ENCODE measurements at places on chromosomes 4 and X.

- no peak for DNase-seq
Measured at GRCh38 chrX:18886005-18886343, 97.9 kb downstream of the PHKA2 start.

- no peak for DNase-seq
Measured at GRCh38 chr4:92382128-92382527, 78.4 kb downstream of the GRID2 start.

DNA sequence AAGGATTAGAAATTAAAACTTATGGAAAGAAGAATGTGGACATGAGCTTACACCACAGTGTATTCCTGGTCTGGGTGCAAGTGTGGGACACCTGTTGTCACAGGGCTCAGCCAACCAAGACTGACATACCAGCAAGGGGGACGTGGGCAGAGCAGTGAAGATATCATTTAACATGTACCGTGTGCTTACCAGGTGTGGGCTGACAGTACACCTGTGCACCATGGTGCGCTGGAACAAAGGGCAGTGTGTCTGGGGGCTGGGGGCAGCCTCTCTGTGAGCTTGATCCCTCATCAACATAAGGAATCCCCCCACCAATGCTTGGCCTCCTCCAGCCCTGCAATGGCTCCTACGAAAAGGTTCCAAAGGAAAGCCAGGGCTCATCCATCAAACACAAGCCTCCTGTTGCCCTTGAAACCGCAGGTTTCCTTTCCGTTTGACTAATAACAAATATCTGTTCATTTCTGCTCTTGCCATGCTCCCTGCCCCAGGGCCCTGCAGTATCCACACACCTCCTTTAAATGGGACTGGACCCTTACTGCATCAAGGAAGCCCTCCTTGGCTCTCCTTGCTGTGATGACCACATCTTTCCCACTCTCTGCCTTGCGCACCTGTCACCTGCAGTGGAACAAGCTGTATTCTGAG, 16.7 kb downstream of the EVC2 start:
- no peak for DNase-seq

GRCh38 chr4:8370835-8371595, 69.5 kb downstream of the ACOX3 start:
- DNase-seq, result no peak

GRCh38 chr4:173177232-173177631, 8.6 kb downstream of the GALNT7 start:
- no peak for DNase-seq

DNA sequence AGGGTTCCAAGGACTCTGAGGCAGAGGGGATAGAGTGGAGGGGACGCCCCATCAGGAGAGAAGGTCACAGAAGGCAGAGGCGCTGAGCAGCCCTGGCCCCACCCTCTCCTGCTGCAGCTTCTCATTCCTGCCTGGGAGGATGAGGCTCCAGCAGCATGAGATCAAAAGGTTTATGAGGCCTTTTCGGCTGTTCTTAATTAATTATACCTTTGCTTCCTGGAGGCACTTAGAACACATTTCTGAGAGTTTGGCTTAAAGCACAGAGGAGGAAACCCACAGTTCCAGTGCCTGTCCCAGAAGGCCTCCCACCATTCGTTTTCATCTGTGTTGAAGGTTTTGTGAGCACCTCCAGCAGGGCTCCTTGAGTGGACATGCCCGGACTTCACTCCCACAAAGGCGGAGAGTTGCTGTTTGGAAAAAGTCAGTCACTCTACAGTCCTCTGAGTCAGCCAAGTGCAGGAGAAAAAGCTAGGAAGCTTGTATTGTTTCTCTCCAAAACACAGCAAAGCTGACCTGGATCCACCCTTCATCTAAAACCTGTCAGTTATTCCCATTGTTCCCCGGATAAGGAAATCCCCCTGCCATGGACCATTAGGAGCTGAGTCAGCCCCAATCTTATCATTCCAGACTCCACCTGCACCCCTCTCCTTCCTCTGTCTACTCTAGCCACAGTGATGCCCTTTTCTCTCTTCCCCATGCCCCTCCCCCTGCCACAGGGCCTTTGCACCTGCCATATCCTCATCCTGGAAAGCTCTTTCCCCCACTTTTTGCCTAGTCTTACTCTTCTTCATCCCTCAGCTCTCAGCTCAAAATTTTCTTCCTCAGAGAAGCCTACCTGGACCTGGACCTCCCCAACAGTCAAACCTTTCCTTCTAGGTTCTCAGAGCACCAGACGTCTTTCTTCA, 276.8 kb downstream of the FBXW7 start:
- DNase-seq, result no peak

DNA sequence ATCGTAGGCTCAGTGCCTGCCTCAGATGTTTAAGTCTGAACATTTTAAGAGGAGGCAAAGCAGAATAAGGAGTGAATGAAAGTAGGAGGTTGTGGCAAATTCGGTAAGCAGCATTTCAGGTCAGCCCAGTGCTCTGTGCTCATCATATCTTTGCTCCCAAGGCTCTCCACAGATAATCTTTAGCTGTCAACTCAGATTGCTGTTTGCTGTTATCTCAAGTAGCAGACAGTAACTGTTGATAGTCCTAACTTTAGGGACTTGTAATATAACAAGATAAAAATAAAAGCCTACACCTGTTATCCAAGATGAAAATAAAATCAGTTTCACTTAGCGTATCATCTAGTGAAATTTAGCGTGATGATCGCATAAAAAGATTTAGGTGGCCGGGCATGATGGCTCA, 18.6 kb upstream of the CLTRN start:
- no peak for DNase-seq

GRCh38 chr4:25169446-25169845, 9.2 kb upstream of the SEPSECS start:
- DNase-seq, result no peak

DNA sequence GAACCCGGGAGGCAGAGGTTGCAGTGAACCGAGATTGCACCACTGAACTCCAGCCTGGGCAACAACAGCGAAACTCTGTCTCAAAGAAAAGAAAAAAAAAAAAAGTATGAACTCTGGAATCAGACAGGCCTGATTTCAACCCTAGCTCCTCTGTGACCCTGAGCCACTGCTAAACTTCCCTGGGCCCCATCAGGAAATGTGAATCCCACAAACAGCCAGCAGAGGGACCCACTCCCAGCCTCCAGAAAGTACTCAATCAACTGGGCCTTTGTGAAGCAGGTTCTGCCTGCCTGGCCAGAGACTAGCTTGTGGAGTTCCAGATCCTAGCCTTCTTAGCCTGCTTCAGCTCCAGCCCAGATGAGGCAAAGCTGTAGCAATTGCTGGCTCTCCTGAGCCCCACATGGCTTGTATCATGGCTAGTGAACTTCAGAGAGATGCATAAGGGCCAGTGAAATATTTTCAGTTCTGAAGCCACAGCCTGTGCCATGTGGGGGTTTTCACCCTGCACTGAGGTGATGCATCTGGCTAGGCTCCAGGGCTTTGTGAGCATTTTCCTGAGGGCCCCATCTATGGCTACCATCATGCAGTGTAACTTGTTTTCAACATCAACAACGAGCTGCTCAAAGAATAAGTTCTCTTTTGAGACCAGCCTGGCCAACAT, 7.2 kb upstream of the IDS start:
- DNase-seq, result peak; percentile 52

GRCh38 chr4:47713129-47713834, 124.6 kb downstream of the CORIN start:
- DNase-seq, result no peak

GRCh38 chr4:183773790-183774189, 114.7 kb downstream of the TRAPPC11 start:
- no peak for DNase-seq

DNA sequence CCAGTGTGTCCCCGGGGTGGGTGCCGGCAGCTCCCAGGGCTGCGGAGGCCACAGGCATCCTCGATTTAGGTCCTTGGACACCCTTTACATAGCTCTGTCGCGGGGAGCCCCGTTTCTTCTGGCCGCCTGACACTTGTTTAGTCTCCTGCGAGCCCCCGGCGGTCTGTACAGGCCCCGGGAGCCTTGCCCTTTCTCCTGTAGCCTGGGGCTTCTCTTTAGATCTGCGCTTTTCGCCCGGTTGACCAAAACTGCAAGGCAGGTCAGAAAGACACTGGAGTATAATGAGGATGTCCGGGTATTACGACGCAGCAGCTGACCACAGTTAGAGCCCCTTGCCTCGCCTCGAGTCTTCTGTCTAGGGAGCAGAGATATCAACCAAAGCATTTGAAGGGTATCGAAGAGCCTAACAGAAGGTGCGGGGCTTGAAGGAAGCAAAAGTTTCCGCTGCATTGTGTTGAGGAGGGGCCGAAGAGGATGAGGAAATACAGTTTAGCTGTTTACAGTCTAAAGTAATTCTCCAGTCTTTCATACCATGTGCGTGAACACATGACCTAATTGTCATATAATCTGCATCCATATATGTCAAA, 479 bp downstream of the BRCC3 start:
- DNase-seq, result no peak

- DNase-seq, result no peak
Measured at GRCh38 chrX:45621376-45622041, 420.8 kb upstream of the DIPK2B start.

GRCh38 chr4:100348473-100348872, 158.2 kb upstream of the DDIT4L start:
- DNase-seq, result no peak

GRCh38 chrX:110723844-110724243, 71.8 kb downstream of the CHRDL1 start:
- no peak for DNase-seq

DNA sequence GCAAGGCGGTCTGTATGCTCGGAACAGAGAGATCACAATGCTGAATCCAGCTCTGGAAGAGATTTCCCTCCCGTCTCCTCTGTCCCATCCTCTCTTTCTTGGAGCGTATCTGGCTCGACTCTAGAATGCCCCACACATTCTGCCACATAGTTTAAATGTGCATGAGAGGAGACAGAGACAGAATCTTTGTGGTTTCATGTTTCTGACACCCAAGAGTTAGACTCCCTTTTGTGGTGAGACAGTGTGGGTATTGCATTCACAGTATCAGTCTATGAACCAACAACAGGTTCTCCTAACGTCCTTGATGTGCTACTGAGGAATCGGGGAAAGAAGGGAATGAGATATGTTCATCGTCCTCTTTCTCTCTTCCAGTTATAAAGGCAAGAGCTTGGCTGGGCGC, 25.3 kb downstream of the FAM47E start:
- DNase-seq, result no peak

DNA sequence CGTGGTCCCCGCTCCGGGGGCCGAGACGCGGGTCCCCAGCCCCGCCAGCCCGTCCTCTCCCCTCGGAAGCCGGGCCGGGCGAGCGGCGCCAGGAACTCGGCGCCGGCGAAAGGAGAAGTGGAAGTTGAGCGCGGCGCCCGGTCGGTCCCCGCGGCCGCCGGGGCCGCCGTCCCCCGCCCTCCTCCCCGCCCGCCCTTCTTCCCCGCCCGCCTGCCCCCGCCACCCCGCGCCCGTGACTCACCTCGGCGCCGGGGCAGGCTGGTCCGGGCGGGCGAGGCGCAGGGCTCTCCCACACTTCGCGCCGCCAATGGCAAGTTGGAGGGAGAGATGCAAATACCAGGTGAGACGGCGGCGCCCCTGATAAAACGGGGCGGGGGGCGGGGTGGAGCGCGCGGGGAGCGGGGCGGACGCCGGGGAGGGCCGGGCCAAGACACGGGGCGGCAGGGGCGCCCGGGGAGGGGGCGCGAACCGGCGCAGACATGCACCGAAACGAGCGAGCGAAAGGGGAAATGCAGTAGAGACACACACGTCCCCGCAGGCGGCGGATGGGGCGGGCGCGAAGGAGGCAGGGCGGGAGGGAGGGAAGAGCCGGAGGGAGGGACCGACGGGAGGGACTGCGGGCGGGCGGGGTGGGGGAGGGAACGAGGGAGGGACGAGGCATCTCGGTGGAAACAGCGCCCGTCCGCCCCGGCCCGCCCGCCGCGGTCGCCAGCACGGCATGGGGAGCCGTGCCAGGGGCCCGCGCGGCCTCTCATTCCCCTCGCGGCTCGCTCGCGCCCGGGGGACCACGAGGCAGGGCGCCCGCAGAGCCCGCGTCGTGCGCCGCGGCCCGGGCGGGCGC, at the start of gene ELF4:
Gene ELF4, minus strand, starts transcription at position 119 of the 841 bp plus-strand sequence. CDS start 29,167 bp downstream, outside the sequence.
- DNase-seq, result no peak

DNA sequence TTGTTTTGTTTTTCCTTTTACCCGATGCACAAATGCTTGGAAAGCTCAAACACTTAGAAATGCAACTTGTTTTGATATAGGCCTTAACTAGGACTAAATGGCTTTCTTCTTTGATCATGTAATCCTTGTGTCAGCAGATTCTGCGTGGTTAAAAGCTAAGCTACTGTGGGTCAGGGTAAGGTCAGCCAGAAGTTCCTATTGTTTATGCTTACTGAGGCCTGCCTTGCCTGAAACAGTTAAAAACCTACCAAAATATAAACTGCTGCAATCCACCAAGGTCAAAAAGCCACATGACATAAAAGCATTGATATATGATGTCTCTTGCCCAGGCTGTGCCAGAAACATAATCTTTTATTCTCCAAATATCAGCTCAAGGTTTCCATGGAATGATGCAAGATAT, 223.4 kb downstream of the FAM47B start:
- DNase-seq, result no peak

DNA sequence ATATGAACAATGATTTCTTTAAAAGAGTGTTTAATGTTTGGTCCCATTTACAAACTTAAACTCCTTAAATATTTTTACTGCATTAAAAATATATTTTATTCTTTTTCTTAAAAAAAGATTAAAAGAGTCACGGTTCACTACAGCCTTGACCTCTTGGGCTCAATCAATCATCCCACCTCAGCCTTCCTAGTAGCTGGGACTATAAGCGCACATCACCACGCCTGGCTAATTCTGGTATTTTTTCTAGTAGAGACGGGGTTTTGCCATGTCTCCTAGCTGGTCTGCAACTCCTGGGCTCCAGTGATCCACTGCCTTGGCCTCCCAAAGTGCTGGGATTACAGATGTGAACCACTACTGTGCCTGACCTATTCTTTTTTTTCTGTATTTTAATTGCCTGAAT, 104.7 kb upstream of the TLR2 start:
- no peak for DNase-seq

GRCh38 chr4:133148690-133149363, at the start of gene PCDH10:
PCDH10 (plus strand) TSS chr4:133149294; CDS start chr4:133150141, 847 bp downstream.
- DNase-seq, result peak; percentile 86

- no peak for DNase-seq
Measured at GRCh38 chrX:136574548-136574947, 42.5 kb downstream of the VGLL1 start.

DNA sequence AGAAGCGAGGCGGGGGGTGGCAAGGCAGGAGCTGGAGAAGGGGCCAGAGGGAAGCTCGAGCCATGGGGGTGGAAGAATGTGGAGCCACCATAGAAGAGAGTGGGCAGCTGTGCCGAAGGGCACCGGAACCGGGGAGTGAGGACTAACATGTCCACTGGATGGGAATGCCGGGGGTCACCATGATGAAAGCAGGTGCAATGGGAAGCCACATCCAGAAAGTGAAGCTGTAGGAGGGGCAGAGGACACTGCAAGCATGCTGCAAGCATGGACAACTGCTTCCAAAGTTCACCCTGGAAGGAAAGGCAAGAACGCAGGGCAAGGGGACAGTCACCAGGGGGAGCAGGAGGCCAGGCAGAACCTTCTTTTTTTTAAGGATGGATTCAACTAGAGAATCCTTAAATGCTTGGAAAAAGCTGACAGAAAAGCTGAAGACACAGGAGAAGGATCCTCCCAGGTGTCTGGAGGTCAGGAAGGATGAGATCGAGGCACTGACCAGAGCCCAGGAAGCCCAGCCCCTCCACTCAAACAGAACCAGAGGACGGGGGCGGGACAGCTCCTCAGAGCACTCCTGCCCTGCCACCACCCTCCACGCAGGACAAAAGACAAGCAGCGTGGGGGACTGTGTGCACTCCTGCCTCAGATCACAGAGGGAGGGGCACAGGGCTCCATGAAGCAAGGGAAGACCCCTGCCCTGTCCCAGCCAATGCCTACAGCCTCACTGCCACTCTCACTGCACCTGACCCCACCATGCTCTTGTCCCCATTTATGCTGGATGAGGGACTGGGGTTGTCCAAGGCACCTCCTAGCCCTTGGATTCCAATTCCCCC, 169.2 kb downstream of the AFAP1 start:
- no peak for DNase-seq
